ENCODE measurements at places on chromosomes 2 and 18. TPM values are rescaled to one million over a fixed set of nuclear protein-coding genes. Genes with fewer than 3 reads are reported as not detected.

Gene CHRNG
- total RNA-seq = not detected

Gene RIT2
- total RNA-seq = not detected

Gene ID2
- 0.81 TPM for total RNA-seq

Gene ALPI
- not detected for total RNA-seq

Gene HOXD8
- 6.5 TPM for total RNA-seq

Gene POTEJ
- not detected for total RNA-seq

Gene DPP10
- total RNA-seq = not detected

Gene CRYBA2
- total RNA-seq = not detected

Gene SPDYA
- 0.35 TPM for total RNA-seq

Gene DYSF
- total RNA-seq = 0.82 TPM

Gene TFCP2L1
- 13.8 TPM for total RNA-seq

Gene MC5R
- not detected for total RNA-seq

Gene ZSWIM2
- not detected for total RNA-seq

Gene RALBP1
- total RNA-seq = 54.2 TPM

Gene ABCG5
- not detected for total RNA-seq

Gene SLC14A1
- total RNA-seq = 0.25 TPM

Gene LRP2
- not detected for total RNA-seq

Gene CYS1
- 0.20 TPM for total RNA-seq

Gene MYO5B
- total RNA-seq = 8.4 TPM

Gene DHRS9
- not detected for total RNA-seq

Gene SULT1C2
- total RNA-seq = not detected

Gene C2orf78
- total RNA-seq = not detected

Gene CYTIP
- total RNA-seq = not detected

Gene CCDC85A
- total RNA-seq = 0.03 TPM

Gene LBX2
- total RNA-seq = 0.61 TPM

Gene OBSL1
- total RNA-seq = 33.7 TPM

Gene DCDC2C
- not detected for total RNA-seq

Gene CDKL4
- total RNA-seq = not detected

Gene SPEG
- 24.9 TPM for total RNA-seq

Gene ORC2
- 29.7 TPM for total RNA-seq

Gene CPSF3
- 59.3 TPM for total RNA-seq

Gene PPP1R1C
- total RNA-seq = 7.3 TPM

Gene FIGN
- 4.4 TPM for total RNA-seq

Gene CREG2
- 1.1 TPM for total RNA-seq

Gene TRIM54
- not detected for total RNA-seq

Gene HS6ST1
- total RNA-seq = 26.6 TPM

Gene MYOM1
- 0.07 TPM for total RNA-seq

Gene SIGLEC15
- 0.18 TPM for total RNA-seq

All from foreskin keratinocyte (primary cell).